ENCODE measurements at places on chromosomes 2 and 18.

DNA sequence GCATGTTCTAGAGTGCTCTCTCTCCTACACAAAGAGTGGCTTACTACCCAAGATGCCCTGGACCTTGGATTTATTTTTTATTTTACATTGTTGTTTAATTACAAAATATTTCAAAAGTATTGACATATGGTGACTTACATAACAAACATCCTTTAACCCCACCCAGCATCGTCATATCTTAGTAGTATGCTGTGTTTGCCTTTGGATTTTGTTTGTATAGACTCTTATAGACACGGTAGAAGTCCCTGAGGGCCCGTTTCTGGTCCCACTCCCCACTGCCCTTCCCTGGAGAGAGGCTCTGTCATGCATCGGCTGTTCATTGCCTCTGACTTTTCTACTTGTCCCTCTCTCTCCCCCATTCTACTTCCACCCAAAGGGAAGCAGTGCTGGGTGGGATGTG lies 112.0 kb downstream of the ZBTB7C start:
- DNase-seq, result no peak

- peak; percentile 47 for DNase-seq
These were observed 96.5 kb downstream of the NDUFA10 start for GRCh38 chr2:239928391-239929350.

GRCh38 chr2:41854227-41854626 lies 193.6 kb upstream of the PKDCC start:
- DNase-seq, result no peak

GRCh38 chr2:153373510-153374279 lies 104.9 kb downstream of the RPRM start:
- DNase-seq, result no peak

DNA sequence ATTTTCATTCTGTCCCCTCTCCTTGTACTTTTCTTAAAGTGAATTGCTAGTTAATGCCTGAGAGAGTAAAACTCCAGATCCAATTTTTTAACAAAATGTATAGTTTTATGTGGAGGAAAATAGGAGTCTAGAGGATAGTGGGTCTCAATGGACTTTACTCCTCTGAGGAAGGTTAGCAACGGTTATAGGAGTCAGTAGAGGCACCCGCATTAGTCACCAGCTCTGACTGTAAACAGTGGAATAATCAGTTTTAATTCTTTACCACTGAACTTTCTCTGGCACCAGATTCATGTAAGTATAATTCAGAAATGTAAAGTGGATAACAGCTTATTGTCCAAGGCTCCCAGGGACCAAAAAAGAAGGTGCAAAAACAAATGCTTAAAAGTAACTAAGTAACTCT lies 38.7 kb upstream of the HNMT start:
- DNase-seq, result no peak

DNA sequence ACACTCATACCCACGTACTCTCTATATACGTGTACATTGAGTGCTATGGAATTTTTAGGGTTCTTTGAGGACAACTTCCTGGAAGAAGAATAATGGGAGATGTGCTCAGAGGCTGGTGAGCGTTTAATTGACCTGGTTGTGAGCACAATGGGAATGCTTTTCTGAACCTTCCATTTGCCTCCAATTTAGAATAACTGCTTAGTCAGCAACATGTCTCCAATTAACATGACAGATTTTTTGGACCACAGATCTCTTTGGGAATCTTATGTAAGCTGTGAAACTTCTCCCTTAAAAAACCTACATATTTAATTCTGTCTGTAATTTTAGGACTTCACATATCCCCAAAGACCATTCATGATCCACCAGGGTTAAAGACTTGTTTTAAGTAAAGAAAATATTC lies 166.7 kb upstream of the TNP1 start:
- no peak for DNase-seq

DNA sequence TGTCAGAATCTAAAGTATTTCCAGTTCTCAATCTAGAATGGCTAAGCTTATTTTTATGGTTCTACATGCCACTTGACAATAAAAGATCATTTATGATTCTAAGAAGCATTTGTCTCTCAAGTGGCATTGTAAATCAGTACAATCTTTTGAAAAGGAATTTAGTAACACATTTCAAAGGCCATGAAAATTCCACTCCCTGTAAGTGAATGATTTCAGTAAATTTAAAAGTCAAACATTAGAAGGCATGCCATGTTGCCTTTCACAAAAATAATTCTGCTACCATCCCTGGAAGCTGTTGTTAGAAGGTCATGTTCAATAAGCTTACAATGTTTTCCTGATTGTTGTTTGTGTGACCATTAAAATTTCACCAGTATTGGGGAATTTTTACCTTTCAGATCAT lies 142.9 kb downstream of the RPIA start:
- no peak for DNase-seq

- DNase-seq, result no peak
These were observed 54.1 kb downstream of the XIRP2 start for GRCh38 chr2:166942377-166942776.

GRCh38 chr2:145235312-145235711 lies 715.4 kb upstream of the ZEB2 start:
- no peak for DNase-seq

GRCh38 chr2:111675419-111676194 lies 208.4 kb downstream of the ANAPC1 start:
- no peak for DNase-seq

GRCh38 chr2:232949016-232949415 lies 64.0 kb downstream of the NGEF start:
- no peak for DNase-seq
